ENCODE measurements at places on chromosomes 1 and 21.

DNA sequence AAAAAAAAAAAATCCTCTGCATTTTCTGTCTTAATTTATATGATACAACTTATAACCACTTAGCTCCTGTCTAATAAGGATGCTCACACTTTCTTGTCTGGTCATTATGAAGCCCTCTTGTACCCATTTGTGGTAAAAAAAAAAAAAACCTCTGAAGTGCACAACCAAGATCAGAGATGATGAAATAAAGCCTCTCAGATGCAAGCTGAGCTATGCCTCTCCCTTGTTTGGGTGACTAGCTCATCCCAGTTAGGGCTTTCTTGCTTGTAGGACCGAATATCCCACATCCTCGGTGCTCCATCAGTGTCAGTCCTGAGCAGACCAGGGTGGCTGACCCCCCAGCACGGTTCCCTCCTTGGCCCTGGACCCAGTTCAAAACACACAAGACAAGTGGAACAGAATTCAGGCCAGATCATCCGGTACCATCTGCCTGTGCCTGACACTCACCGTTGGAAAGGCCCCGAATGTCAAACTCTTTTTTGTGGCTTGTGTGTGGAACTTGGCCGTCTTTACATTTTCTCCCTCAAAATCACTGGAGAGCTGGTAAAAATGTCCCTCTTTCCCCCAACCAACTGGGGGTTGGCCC, 6.3 kb upstream of the SELENON start:
- DNase-seq: no peak

- no peak for DNase-seq
Observed at GRCh38 chr1:189637041-189637440, 840.6 kb downstream of the BRINP3 start.

GRCh38 chr1:68815632-68816031, 318.8 kb upstream of the DEPDC1 start:
- no peak for DNase-seq

DNA sequence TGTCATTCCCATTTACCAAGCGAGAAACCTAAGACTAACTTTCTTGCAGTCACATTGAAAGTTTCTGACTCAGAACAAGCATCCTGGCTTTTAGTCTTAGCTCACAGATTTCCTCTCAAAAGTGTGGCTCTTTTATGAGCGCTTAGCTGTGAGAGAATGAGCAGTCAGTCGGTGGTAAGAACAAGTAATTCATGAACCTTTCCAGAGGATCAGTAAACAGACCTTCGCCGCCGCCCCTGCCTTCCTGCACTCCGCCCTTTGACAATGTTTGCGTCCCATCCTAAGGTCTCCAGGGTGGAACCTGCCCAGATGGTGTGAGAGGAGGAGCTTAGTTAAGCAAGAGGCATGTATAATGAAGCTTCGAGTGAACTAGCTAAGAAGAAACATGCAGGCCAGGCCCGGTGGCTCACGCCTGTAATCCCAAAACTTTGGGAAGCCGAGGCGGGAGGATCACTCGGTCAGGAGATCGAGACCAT, 142.4 kb downstream of the GLUL start:
- no peak for DNase-seq

DNA sequence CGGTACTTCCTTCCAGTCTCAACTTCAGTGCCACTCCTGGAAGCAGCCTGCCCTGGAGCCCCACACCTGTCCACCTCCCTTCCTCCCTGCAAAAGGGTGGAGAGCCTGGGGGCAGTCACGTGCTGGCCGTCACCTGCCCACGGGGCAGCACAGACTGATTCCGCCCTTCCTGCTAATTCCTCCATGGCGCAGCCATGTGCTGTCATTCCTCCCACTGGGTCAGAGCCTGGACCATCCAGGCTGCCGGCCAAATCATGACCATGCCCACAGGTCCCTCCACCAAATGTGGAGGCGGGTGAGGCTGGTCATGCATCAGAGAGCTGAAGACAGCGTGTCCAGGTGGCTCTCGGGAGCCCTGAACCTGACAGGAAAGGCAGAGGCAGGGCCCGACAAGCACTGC, 24.4 kb upstream of the GPR153 start:
- DNase-seq: no peak

GRCh38 chr21:34648739-34649297, 20.0 kb upstream of the CLIC6 start:
- DNase-seq: no peak

DNA sequence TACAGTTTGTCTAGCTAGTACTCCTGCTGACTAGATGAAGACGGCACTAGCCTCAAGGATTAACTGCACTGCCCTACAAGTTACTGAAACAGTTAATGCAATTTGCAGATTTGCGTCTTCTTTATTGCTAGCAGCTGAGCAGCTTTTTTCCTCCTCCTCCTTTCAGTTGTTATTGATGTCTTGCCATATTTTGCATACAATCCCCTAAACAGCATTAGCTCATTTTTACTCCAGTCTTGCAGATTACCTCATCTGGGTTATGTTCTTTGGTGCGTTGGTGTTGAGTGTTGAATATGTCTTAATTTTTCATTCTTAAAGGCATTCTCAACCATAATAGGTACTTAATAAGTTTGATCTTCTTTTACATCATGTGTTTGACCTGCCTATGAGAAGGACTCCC, 363.4 kb upstream of the LYPLAL1 start:
- no peak for DNase-seq
